ENCODE measurements at places on chromosomes 5 and 9.

DNA sequence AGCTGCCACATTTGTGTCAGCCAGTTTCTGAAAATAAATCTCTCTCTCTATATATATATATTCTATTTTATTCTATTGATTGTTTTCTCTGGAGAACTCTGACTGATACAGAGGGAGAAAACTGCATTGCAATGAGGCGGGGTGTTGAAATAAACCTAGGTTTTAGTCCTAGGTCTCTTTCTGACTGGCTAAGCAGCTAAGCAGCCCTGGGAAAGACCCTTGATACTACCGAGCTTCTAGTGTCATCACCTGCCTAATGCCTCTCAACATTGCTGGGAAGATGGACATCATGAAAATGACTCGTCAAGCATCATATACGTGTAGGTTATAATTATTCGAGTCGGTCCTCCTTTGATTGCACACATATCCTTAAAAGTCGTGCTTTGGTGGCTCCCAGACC lies 166.5 kb upstream of the IL12B start:
- no peak for DNase-seq

DNA sequence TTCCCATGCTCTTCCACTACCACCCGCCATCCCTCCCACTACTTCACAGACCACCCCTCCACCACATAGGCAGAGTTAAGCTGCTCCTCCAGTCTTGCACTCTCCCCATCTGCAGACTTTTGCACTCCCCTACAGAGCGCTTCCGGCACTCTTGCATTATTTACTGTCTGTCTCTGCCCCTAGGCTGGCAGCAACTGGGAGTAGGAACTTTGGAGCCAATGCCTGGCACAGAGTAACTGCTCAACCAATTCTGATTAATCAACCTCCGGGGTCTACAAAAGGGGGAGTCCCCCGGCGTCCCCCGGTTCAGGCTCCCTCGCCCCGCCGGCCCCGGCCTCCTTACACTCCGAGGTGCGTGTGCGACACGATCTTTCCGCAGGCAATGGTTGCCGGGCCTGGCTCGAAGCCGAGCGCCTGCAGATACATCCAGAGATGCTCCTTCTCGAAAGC lies 498 bp downstream of the HAUS6 start:
- no peak for DNase-seq

GRCh38 chr9:128169492-128169891 lies 9.4 kb downstream of the BBLN start:
- DNase-seq = no peak

- DNase-seq = no peak
Measured at GRCh38 chr9:137281345-137282116, 4.0 kb downstream of the TOR4A start.

GRCh38 chr9:131995382-131995781 lies 84.3 kb downstream of the MED27 start:
- DNase-seq = no peak

GRCh38 chr5:16981700-16982099 lies 45.6 kb upstream of the MYO10 start:
- no peak for DNase-seq

DNA sequence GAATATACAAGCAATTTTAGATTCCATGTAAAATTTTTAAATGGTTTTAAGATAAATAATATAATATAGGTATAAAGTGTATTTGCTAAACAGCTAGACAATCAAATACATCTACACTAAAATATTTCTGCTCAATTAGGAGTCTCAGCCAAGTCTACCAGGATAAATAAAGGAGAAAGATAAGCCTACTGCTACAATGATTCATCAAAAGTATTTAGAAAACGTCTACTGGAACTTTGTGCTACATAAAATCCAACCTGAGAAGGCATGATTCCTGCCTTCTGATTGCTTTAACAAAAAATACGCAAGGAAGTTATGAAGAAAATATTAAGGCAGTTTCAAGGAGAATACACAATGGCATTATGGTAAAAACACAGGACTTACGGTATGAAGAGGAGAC lies 570.6 kb downstream of the EFNA5 start:
- no peak for DNase-seq

- no peak for DNase-seq
Measured at GRCh38 chr9:87517732-87518131, 20.1 kb downstream of the DAPK1 start.

DNA sequence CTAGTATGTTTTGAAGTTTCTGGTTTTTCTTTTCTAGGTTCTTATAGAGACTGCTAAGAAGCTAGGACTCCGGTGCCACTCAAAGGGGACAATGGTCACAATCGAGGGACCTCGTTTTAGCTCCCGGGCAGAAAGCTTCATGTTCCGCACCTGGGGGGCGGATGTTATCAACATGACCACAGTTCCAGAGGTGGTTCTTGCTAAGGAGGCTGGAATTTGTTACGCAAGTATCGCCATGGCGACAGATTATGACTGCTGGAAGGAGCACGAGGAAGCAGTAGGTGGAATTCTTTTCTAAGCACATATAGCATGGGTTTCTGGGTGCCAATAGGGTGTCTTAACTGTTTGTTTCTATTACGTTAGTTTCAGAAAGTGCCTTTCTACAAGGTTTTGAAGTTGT lies 52.2 kb downstream of the MTAP start:
- DNase-seq = no peak

DNA sequence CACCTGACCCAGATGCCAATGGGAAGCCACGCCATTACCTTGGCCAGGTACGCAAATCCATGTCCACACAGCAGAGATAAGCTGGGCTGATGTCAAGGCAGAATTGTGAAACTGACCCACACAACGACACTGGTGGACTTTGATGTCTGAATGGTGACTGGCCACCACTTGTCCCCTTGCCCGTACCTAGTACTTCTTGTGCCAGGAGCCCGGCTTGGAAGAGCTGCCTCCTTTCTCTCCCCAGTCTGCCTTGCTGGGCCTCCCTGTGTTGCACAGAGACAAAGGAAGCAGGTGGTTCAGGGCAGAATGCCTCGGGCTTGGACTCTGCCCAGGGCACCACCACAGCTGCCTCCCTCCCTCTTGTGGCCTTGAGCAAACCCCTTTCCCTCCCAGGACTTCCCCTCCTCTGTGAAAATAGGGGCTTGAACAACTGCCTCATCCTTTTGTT lies 23.3 kb downstream of the PTGES2 start:
- DNase-seq = no peak

- no peak for DNase-seq
Measured at GRCh38 chr9:117535434-117535833, 120.6 kb upstream of the ASTN2 start.

DNA sequence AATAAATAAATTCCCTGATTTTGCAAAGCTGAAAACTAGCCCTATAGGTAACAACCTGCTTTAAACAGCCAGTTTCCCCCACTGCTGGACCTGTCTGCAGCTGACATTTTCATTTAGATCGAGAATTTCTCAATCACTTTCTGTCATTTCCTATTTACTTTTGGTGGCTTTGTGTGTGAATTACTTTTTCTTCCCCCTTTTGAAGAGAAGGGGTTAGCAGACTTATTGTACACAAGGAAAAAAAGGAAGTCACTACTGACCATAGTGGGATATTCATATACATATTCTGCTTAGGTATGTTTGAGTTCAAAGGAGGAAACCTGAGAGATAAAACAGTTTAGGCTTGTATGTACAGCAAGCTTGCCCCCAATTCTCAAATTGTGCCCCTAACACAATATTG lies 27.0 kb upstream of the IFNB1 start:
- no peak for DNase-seq

DNA sequence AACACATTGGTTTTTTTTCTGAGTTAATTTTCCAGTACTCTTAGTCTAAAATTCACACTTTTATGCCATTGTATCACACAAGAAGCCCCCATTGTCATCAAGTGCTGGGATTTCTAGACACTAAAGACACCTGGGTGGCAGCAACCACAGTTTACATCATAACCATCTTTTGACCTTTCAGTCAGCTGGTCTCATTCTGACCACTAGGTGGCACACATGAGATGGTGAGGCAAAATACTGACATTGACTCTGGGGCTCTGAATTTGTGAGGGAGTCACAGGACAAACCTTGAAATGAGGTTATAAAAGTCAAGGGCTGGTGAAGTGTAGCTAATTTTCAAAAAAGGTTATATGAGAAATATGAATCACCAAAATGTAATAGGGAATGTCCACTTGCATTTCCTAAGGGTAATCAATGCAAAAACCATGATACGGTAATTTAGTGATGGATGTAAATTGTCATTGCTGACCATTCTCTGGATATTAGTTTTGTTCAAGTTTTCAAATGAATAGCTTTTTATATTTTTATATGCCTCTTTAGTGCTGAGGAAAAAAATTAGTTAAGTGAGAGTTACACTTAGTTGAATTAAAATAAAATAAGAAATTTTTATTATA lies 229.4 kb downstream of the DMAC1 start:
- DNase-seq = peak; percentile 31

GRCh38 chr5:17224858-17225511 lies 7.6 kb downstream of the BASP1 start:
- DNase-seq = no peak

DNA sequence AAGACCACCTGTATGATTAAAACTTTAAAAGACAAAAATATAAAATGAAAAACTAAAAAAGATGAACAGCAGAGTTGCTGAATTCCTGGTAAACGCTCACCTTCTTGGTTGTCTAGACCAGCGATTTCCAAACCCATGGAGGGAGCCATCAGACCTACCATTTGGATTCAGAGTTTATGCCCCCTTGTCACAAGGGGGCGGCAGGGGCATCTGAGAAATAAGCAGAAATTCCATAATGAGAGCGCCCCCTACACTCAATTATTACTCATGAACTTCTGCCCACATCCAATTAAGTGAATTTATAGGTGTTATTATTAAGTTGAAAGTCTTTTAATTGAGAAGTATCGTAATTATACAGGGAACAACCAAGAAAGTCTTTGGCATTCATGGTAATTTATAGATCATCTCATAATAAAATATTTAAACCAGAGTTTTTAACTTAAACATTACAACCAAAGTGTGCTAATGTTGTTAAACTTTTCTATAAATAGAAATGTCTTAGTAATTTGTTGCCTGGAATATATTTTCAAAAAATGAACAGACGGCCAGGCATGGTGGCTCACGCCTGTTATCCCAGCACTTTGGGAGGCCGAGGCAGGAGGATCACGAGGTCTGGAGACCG lies 35.2 kb upstream of the SPATA31C2 start:
- peak; percentile 23 for DNase-seq

- no peak for DNase-seq
Measured at GRCh38 chr5:9395706-9396105, 150.2 kb downstream of the SEMA5A start.

- DNase-seq = no peak
Measured at GRCh38 chr9:130845901-130846481, 10.9 kb downstream of the ABL1 start.

DNA sequence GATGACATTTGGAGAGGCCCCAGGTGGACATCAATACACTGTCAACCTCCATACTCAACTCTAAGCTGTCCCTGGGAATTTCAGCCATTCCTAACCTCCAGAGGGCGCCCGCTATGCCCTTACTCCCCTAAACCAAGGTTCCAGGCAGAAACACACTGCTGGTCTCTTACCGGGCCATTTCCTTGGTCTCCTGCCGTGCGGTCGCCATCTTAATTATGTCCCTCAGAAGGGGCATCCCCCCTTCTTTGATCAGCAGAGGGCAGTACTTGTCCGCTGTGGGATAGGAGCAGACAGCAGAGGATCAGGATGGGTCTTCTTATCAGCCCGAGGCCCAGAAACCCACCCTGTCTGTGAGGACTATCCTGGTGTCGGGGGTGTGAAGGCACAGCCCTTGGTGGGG lies 9.3 kb upstream of the ZDHHC12 start:
- no peak for DNase-seq

DNA sequence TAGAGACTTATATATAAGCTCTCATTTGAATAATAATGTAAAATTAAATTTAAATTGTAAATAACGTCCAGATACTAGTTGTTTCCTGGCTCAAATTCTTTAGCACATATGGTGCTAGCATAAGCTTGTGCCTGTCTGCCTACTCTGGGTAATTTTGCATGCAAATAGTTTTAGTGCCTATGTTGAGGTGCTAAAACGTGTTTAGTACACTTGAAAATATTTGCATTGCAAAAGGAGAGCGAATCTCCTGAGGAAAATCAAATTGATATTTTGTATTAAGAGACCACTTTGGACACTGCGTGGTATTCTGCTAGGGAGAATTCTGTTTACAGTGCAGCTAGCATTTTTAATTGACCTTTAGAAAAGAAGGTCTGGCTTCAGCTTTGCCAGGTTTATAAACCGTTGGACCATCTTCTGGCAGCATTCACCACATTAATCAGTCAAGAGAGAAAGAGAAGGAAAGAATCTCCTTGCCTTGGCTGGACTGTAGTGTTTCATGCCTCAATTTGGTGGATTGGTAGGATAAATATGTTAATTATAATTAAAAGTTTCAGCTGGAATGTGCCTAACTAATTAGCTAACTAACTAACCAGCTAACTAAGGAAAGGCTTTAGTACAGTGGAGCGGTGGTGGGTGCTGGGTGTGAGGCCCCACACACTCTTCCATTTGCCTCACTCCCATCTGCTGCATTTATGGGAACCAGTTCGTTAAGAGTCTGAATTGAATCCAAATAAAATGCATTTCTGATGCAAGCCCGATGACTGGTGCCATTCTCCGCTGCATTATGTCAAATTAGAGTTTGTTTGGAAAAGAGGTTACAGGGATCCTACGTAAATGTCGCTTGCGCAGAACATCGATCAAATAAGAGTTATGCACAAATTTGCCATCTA lies 150.1 kb upstream of the MPDZ start:
- DNase-seq = no peak

- no peak for DNase-seq
Measured at GRCh38 chr9:84667571-84668195, 1.8 kb upstream of the NTRK2 start.
